A172 (cell line): ENCODE measurements at places on chromosomes 7 and 10. TPM values are rescaled to one million over a fixed set of nuclear protein-coding genes. Genes with fewer than 3 reads are reported as not detected.
A peak's percentile ranks its signal among the peaks of the same experiment; 100 is the strongest.

ELN gene
- total RNA-seq, result 0.41 and 0.50 TPM in 2 replicates

GRCh38 chr7:45092931-45093235 is 4.1 kb upstream of the NACAD start:
- DNase-seq, result no peak

DNA sequence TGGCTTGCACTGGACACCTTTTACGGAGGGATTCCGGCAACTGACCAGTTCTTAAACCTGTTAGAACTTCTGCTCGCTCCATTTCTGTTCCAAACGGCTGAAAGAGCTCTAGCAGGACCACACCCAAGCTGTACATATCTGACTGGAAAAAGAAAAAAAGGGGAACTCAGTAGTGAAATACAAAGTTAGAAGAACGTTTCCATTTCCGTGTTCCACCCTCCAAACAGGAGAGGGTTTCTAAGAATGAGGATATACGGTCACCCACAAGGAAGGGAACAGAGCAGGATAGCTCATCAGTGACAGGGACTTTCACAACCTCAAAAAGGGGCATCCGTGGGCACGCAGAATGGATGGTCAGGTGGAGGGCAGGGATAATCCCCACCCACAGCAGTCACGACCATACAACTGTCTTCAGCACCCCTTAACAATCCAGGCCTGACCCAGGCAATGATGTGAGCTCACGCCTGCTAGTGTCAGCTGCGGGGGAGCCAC is 4.3 kb upstream of the ANKRD61 start:
- no peak for DNase-seq

- DNase-seq, result no peak
Observed at GRCh38 chr7:100547872-100548271, 8.9 kb downstream of the AGFG2 start.

ADRB1 gene
- total RNA-seq, result 1.1 and 1.5 TPM in 2 replicates

SCIN gene
- not detected in 2 replicates for total RNA-seq

DNA sequence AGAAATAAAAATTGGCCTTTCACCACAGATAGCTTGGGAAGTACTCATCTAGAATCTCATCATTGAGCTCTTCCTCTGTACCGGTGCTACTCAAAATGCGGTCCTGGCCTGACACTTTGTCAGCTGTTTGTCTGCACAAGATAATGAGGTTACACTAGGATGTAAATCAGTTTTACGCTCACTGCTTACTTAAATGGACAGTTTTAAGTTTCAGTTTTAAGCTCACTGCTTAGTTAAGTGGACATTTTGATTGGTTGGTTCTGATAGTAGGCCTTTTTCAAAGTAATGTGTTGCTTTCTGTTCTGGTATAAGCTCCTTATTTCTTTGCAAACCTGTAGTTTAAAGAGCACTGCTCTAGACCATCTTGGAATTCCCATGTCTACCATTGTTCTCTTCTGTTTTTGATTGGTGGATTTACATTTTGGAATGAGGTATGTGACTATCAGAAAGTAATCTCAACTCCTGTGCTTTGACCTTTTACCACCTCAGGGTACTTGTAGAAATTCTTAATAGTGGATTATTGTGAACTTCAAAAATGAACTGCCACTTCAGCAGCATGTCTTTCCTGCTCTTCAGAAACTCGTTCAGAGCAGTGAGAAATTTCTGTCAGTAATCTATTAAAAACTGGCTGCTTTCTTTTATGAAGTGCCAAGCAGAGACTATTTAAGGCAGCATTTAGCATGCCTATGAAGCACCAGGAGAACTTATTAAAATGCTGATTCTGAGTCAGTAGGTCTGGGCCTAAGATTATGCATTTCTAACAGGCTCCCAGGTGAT is 55.0 kb downstream of the C1GALT1 start:
- DNase-seq, result no peak

DNA sequence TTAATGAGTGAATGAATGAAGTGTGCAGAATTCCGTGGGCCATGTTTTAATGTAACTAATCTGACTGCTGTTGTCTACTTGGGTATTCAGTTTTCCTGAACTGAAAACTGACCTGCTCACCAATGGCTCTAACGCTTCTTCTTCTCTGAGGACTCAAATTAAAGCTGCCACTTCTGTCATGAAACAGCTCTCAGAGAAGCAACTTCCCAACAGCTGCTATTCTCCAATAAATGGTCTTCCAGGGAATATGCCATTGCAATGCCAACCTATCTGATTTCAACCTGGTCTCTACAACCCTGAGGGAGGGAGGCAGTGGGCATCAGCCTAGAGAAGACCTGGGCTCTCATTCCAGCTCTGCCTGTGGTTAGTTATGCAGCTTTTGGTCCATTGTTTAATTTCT is 69.4 kb downstream of the FRMD4A start:
- DNase-seq, result no peak

GRCh38 chr7:17307969-17308648 is 9.7 kb downstream of the AHR start:
- no peak for DNase-seq

GRCh38 chr10:49564461-49565009 is 25.6 kb upstream of the ERCC6 start:
- no peak for DNase-seq

GRCh38 chr10:23448323-23448722 is 9.4 kb downstream of the OTUD1 start:
- no peak for DNase-seq

- DNase-seq, result no peak
Observed at GRCh38 chr10:123044391-123044790, 35.6 kb downstream of the ACADSB start.

GPR26 gene
- not detected in 2 replicates for total RNA-seq

DNA sequence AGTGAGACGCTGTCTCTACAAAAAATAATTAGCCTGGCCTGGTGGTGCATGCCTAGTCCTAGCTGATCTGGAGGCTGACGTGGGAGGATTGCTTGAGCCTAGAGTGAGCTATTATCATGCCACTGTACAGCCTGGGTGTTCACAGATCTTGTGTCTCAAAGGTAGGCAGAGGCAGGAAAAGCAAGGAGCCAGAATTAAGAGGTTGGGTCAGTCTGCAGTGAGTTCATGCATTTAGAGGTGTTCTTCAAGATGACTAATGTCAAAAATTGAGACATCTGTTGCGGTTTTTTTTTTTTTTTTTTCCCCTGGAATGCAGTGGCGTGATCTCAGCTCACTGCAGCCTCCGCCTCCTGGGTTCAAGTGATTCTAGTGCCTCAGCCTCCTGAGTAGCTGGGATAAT is 5.4 kb downstream of the PPIA start:
- peak; percentile 48 for DNase-seq

- no peak for DNase-seq
Observed at GRCh38 chr10:73759512-73760115, 15.4 kb downstream of the SEC24C start.
